ENCODE measurements at places on chromosomes 1 and 21.

GRCh38 chr1:238061967-238062613 is 171.4 kb upstream of the ZP4 start:
- DNase-seq, result no peak

- DNase-seq, result no peak
These were observed 22.3 kb downstream of the CTTNBP2NL start for GRCh38 chr1:112418099-112418892.

GRCh38 chr1:47656719-47657685 is 219.2 kb downstream of the FOXD2 start:
- DNase-seq, result no peak

- no peak for DNase-seq
These were observed 609.6 kb downstream of the BRINP3 start for GRCh38 chr1:189868021-189868420.

DNA sequence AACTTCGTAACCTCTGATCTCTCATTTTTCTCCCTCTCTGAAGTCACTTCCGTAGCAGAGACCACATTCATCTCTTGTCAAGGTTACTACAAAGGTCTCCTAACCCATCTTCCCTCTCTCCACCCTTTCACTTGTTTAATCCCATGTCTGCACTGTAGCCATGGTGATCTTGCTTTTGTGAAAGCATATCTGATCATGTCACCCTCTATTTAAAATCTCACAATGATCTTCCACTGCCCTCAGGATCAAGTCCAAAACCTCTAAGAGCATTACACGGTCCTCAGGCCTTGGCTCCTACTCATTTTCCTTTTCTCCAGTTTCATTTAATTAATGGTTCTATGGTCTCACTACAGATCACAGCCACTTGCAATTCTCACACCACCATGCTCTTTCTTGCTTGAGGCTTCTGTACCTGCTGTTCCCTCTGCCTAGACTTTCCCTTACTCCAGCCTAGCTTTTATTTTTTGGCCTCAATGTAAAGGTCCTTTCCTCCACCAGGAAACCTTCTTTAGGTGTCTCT is 12.1 kb downstream of the ARHGEF11 start:
- no peak for DNase-seq

DNA sequence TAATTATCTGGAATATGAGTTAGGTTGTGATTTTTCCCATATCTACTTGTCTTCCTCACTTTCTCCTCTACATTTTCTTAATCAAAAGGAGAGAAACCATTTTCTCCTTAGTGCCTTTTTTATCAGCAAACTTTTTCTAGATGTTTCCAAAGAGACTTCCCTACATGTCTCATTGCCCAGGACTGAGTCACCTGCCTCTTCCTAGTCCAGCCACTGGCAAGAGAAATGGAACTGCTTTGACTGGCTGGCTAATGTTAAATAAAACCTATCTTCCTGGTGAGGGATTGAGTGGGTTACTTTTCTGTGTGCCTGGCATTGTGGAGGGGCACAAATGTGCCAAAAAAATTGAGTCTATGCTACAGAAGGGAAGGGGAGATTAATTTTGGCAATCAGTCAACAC is 52.1 kb upstream of the CD5L start:
- no peak for DNase-seq

- DNase-seq, result no peak
These were observed 11.0 kb upstream of the TNFRSF8 start for GRCh38 chr1:12052008-12052573.

- no peak for DNase-seq
These were observed 6.1 kb downstream of the ACP6 start for GRCh38 chr1:147664206-147664605.

GRCh38 chr1:93313026-93313425 is 32.7 kb upstream of the DR1 start:
- DNase-seq, result no peak

DNA sequence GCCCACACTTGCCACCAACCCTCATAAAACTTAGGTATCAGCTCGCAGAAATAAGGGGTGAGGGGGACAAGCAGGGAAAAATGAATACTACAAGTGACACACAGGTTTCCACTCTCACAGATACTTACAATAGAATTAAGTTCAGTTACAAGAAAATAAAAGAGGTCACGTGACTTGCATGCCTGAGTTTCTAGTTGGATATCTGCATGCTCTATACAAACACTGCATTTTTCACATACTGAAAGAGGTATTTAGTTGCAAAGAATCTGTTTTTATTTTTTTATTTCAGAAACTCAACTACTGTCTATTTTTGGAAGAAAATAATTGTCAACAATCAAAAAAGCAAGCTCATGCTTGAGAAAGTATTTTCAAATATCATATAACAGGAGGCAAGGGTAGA is 43.5 kb downstream of the DPYD start:
- no peak for DNase-seq

GRCh38 chr1:59545830-59546229 is 248.9 kb downstream of the FGGY start:
- DNase-seq, result no peak

DNA sequence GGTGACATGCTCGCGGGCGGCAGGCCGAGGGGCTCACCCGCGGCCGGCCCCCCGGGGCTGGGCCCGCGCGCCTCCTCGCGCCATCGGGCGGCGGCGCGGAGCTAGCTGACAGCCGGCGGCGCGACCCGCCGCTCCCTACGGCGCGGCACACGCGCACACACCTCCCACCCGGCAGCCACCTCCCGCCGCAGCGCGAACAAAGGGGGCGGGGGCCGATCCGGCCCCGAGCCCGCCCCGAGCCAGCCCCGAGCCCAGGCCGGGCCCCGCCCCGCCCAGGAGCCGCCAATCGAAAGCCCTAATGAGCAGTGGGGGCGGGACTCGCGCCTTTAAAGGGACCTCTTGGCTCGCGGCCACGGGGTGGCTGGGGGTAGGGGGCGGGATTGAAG is at the start of gene KIF21B:
KIF21B (minus strand) TSS at position 198 of the 386 bp plus-strand sequence. CDS start 331 bp downstream, outside the sequence.
- DNase-seq, result peak; percentile 84

DNA sequence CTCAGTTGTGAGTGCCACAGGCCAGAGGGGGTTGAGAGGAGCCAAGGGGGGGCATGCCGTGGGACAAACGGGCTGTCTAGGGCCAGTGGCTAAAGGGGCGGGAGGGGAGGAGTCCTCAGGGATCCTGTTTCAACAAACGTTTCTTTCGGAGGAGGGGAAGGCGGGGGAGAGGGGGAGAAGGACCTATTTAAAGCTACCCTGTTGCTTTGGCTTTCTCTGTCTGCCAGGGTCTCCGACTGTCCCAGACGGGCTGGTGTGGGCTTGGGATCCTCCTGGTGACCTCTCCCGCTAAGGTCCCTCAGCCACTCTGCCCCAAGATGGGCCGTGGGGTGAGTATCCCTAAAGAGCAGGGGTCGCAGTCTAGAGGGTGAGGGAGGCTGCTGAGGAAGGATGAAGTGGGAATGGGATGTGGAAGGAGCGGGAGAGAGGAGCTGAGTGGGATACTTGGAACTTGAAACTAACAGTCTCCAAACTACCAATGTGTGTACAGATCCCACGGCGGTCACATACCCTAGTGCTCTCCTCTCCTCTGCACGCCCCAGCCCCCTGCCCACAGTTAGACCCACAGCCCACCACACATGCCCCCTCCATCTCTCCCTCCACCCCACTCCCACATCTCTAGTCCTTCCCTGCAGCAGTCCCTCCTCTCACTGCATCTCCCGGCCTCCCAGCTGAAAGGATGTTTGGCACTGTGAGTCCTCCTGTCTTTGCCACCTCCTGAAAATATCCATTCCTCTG is at the start of gene ATP1A2:
ATP1A2 (plus strand) TSS at position 215 of the 738 bp plus-strand sequence; CDS start at position 318, 103 bp downstream.
- DNase-seq, result no peak

- DNase-seq, result no peak
These were observed 35.0 kb downstream of the COL18A1 start for GRCh38 chr21:45439901-45440461.

- no peak for DNase-seq
These were observed 19.9 kb downstream of the CASQ2 start for GRCh38 chr1:115748401-115749150.
